ENCODE measurements at places on chromosomes 16 and 17.
A peak's percentile ranks its signal among the peaks of the same experiment; 100 is the strongest.

DNA sequence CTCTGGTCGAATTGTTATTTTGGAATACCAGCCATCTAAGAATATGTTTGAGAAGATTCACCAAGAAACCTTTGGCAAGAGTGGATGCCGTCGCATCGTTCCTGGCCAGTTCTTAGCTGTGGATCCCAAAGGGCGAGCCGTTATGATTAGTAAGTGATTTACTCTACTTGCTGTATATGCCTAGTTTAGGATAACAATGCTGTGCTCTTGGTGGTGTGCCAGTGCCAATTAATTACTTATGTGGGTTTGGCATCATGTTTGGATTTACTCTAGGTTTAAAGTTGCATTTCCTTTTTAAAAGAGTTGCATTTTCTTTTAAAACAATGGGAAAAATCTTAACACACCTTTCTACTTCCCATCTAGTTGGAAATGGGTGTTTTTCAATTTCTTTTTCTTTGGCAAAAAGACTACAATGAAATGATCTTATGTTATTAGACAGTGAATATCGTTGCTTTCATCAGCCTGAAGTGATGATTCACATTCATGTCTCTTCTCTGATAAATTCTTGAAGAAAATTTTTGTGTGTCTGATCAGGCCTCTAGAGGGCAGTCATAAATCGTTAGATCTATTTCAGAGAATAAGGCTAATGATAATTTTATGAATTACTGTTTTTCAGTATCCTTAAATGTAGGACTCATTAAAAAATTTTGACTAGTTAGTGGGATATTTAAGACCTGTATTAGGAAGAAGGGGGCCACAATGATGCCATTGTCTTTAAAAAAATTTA, 5.6 kb downstream of the SF3B3 start:
- no peak for DNase-seq

DNA sequence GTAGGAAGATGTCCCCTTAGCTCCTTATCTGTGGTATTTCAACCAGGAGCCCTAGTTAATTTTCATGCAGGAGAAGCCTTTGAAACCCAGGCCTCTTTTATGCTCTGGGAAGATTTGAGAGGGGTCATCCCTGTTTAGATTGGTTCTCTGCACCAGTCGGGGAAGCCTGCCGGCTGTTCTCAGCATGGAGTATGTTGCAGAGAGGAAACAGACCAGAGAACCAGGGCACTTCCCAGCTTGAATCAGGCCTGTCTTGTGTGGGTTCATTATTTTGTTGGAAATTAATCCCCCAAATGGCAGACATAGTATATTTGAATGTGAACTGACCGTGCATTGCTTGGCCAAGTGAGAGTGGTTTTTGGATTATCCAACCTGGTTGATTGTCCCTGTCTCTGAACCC, 1082.1 kb upstream of the RBFOX1 start:
- DNase-seq = no peak

- DNase-seq = no peak
These were observed 1.9 kb downstream of the IGSF6 start for GRCh38 chr16:21650521-21650920.

GRCh38 chr17:49223517-49224197, 6.9 kb downstream of the PHOSPHO1 start:
- no peak for DNase-seq

- DNase-seq = no peak
These were observed 193.8 kb downstream of the SLC39A11 start for GRCh38 chr17:72898725-72899124.

DNA sequence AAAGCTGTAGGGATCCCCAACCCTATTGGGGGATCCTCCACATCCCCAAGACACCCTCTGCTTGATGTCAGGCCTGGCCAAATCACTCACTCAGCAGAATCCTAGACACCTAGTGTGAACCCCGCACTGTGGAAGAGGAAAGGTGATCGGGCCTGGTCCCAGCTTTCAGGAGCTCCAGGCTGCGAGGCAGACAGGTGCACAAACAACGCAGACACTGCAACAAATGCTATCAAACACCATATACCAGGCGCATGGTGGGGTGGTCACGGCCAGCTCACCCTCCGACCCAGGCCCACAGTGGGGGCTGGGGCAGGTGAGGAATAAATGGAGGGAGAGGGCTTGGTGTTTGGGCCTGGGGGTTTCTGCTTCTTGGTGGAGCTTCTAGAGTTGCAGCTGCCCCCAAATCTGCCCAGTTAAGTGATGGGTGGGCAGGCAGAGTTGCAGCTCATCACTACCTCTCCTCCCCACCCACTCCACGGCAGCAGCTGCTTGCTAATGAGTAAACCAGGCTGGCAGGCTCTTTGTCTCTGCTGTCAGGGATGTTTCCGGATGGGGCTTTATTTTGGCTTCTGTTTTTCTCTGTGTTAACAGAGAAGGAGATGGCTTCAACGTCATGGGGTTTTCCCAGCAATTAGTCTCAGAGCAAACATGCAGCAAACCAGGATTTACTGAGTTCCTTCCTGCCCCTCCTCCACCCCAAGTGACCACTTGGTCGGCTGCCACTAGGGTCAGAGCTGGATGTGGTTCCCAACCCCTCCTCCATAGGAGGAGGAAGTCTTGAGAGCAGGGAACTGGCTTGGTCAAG, 46.6 kb downstream of the PECAM1 start:
- DNase-seq = peak; percentile 20

- DNase-seq = peak; percentile 38
These were observed 3.8 kb upstream of the TMEM100 start for GRCh38 chr17:55726440-55726839.

- DNase-seq = no peak
These were observed 28.2 kb downstream of the ADAMTS18 start for GRCh38 chr16:77406680-77407079.

GRCh38 chr17:48747445-48748363, 19.2 kb upstream of the HOXB13 start:
- no peak for DNase-seq

- DNase-seq = no peak
These were observed 142.6 kb upstream of the PLCG2 start for GRCh38 chr16:81636298-81636993.

DNA sequence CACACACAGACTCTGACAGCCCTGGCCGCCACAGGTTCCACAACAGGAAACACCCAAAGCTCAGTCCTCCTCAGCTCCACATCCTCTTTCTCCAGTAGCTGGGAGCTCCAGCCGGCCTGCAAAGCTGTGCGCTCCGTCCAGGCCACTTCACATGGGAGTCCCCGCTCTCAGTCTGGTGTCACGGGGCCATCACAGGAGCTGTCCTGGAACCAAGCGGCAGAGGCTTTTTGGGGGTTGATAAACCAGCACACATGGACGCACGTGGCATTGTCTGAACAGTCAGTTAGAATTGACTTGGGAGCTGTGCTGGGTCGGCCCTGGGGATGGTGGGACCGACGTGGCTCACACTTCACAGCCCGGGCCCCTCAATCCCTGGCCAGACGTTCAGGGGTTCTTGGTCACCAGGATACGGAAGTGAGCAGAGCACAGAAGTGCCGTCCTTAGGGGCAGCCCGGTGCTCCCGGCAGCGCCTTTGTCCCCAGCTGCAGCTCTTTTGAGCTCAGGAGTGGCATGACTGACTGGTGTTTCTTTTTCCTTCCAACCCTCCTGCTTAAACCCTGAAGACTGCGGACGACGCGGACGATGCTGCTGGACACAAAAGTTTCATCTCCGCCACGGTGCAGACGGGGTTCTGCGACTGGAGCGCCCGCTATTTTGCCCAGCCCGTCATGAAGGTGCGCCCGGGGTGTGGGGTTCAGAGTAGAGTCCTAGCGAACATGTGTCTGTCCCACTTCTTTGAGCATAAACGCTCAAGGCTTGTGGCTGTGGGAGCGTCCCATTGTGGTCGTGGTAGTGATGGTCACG, 66.6 kb upstream of the CHMP6 start:
- DNase-seq = no peak

- no peak for DNase-seq
These were observed 22.8 kb upstream of the CNEP1R1 start for GRCh38 chr16:50002190-50002589.

DNA sequence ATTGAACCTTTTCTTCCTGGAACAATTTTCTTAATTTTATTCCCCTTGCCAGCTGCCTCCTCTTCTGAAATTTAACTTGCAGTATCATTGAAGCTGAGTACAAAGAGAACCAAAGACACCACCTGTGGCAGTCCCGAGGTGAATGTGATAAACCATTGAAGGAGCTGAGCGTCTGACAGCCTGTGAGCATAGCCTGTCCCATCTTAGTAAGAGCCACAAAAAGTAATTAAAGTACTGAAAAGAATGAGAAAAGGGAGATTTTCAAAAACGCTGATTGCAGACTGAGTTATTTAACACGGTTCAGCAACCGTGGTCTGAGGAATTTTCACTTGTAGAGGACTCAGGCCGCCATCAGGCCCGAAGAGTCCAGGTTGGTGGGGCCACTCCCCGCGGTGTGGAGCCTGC, 27.2 kb upstream of the ST6GALNAC1 start:
- DNase-seq = no peak

GRCh38 chr17:42679492-42680330, 1.9 kb downstream of the CCR10 start:
- no peak for DNase-seq

- peak; percentile 52 for DNase-seq
These were observed at the start of gene NLRC5 for GRCh38 chr16:56988948-56989945. Gene NLRC5, plus strand, starts transcription at chr16:56989557. Its CDS starts 31,156 bp downstream, at chr16:57020713.

DNA sequence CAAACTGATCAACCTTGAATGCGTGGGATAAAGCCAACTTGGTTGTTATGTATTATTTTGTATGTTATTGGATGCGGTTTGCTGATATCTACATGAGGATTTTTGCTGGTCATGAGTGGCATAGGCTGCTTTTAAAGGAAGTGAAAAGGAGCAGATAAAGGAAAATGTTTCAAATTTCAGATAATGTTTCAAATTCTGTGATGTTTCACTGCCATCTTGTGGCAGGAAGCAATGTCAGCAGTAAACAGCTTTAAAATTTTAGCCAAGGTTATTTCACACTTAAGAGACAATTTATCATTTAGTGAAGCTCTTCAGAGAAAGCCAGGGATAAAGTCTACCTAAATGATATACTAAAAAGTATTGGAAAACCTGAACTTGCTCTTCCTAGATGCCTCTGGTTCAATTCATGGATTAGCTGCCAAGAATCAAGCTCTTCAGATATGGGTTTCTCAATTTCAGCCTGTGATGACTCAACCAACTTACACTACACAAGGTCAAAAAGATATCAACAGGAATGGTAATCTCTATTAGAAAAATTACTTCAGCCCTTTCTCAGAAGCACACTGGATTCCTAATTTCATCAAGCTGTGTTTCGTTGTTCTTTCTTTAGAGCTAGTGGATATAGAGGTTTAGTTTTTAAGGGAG, 136.0 kb upstream of the C17orf78 start:
- DNase-seq = no peak

DNA sequence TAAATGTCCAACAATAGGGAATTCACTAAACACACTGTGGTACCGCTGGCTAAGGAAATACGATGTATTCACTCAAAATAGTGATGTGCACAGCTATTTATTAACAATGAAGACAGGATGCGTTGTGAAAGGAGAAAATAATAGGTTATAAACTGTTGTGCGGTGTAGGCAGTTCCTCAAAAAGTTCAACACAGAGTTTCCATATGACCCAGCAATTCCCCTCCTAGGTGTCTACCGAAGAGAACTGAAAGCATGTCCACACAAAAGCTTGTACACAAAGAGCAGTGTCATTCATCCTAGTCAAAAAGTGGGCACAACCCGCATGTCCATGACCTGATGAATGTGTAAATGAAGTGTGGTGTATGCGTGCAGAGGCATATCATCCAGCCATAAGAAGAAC, 1.2 kb upstream of the CES1 start:
- no peak for DNase-seq

DNA sequence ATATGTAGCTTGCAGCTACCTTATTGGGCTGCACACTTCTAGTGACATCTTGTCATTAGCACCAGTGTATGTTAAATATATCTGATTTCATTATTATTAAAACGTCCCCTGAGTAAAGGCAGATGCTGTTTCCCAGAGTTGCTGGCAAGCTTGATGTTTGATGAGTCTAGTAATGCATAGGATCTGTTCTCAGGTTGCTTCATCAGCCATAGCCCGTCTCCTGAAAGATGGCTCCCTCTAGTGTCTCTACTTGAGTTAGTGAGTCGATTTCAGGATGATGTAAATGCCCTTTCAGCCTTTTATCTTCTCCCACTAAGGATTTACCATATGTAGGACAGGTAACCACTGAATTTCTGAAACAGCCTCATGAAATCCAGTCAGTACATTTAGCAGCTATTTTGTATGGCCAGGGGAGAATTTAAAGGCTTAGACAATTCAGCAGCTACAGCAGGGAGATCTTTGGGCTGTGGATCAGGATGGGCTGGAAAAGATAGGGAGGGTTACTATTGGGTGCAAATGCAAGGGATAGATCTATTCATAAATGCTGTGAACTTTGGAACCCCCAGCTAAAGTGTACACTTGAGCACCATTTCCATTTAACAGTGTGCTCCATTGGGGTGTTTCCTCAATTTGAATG, 376.3 kb downstream of the CNTNAP4 start:
- peak; percentile 4 for DNase-seq

GRCh38 chr16:46973207-46973995, at the start of gene DNAJA2:
Gene DNAJA2, minus strand, starts transcription at chr16:46973674. Its CDS starts 102 bp downstream, at chr16:46973572.
- DNase-seq = peak; percentile 70

DNA sequence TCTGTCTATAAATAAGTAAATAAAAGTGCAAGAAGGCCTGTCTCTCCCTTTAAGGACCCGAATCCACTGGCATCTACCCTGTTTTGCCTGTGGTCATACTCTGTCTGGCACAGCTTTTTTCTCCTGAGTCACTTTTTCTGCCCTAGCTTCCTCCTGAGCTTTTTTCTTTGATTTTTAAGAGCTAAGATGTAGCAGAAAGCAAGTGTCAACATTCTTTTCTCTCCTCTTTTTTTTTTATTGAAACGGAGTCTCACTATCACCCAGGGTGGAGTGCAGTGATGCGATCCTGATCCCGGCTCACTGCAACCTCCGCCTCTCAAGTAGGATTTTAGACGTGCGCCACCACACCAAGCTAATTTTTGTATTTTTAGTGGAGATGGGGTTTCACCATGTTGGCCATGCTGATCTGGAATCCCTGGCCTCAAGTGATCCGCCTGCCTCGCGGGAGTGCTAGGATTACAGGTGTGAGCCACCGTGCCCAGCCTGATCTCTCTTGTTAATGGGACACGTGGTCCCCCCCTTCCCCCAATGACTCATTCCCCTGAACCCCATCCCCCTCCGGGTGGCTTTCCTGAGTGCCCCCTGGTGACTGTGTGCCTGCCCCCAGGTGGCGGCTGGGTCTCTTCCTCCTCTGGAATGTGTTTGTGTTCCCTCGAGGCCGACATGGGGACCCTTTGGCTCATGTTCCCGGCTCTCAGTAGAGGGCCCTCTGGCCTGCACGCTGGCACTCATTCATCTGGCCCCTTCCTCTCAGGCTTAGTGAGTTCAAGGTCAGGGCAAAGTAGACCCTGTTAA, 14.2 kb downstream of the C16orf90 start:
- DNase-seq = no peak

GRCh38 chr16:17939122-17939536, 397.4 kb downstream of the NPIPA8 start:
- no peak for DNase-seq
